Spleen (tissue), 13 donors: ENCODE measurements at places on chromosomes 2 and 18. TPM values are rescaled to one million over a fixed set of nuclear protein-coding genes. Genes with fewer than 3 reads are reported as not detected.

The OXER1 gene
- total RNA-seq, result 2.6 TPM

The CKAP2L gene
- total RNA-seq, result 3.0 TPM

The CDH20 gene
- total RNA-seq, result not detected

The VWC2L gene
- not detected for total RNA-seq
